ENCODE measurements at places on chromosomes 12 and 14.

DNA sequence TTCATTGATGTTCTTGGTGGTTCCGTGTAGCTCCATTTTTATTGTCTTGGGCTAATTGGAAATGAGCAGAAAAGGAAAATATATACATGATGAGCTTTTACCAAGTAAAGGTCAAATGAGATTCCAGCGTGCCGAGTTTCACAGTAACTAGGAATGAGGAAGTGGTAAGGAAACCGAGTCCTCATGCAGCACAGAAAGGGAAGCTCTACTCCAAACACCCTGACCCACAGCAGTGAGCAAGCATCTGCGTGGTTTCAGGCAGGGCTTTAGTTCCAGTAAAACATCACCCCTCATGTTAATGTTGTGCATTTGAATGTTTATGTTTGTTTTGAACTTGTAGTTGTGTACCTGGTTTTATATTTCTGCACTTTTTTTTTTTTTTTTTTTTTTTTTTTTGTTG is 208.0 kb downstream of the SLC41A2 start:
- DNase-seq = no peak

DNA sequence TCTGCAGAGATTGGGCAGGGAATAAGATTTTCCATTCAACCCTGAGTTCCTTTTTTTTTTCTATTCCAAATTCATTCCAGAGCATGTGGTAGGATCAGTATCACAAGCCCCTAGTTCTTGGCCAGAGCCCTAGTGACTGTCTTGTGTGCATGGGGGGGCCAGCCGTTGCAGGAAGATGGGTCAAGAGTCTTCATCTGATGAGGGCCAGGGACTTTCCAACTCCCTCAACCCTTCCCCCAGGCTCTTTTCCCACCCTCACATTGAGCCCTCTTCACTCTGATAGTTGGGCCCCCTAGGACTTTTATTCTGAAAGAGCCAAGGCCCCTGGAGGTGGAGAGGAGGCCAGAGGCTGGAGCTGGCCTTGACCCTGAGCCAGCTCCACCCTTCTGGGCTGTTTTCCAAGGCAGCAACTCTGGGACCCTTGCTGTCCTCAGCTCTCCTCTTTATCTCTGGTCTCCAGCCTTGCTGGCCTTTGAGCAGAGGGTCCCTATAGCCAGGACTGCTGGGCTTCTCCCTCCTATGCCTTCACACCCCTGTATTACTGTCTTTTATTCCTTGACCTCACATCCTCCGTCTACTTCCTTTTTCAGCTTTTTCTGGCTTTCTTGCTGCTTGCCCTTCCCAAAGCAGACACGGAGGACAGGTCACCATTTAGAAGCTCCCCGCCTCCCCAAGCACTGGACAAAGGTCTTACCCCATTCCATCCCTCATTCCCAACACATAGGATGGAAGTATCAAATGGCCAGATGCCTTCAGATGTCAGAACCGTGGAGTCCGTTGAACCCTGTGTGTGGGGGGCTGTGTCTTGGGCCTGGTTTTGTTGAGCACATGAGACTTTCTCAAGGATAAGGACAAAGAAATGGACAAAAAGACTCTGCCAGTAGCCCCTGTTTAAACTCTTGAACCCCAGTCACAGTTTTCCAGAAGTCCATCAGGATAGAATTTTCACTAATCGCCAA is 5.6 kb downstream of the RBP5 start:
- no peak for DNase-seq

DNA sequence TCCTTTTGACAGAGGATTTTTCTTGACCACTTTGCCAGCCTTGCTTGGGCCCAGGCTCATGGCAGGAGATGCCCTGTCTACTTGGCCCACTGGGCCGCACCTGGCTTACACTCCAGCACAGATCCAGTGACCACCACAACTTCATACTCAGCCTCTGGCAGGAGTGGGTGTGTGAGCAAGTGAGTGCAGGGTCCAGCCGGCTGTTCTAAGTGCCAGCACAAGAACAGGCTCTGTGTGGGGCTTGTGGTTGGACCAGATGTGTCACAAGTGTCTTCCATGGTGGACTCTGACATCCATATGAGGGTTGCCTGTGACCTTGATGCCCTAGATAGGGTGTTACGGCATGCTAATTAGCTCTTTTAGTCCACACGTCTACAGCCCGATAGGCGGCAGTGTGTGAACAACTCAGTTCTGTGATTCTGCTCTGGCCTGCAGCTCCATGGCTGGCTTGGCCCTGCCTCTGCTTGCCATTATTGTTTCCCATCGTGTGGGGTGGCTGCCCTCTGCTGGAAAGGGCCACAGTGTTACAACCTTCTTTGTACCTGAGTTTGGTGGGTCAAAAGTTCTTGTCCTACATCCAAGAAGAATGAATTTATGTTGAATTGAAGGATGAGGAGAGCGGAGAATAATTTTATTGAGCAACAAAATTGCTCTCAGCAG is 1089.1 kb downstream of the SLC6A15 start:
- DNase-seq = no peak

GRCh38 chr12:130026608-130027176 is 122.9 kb upstream of the TMEM132D start:
- DNase-seq = peak; percentile 5

DNA sequence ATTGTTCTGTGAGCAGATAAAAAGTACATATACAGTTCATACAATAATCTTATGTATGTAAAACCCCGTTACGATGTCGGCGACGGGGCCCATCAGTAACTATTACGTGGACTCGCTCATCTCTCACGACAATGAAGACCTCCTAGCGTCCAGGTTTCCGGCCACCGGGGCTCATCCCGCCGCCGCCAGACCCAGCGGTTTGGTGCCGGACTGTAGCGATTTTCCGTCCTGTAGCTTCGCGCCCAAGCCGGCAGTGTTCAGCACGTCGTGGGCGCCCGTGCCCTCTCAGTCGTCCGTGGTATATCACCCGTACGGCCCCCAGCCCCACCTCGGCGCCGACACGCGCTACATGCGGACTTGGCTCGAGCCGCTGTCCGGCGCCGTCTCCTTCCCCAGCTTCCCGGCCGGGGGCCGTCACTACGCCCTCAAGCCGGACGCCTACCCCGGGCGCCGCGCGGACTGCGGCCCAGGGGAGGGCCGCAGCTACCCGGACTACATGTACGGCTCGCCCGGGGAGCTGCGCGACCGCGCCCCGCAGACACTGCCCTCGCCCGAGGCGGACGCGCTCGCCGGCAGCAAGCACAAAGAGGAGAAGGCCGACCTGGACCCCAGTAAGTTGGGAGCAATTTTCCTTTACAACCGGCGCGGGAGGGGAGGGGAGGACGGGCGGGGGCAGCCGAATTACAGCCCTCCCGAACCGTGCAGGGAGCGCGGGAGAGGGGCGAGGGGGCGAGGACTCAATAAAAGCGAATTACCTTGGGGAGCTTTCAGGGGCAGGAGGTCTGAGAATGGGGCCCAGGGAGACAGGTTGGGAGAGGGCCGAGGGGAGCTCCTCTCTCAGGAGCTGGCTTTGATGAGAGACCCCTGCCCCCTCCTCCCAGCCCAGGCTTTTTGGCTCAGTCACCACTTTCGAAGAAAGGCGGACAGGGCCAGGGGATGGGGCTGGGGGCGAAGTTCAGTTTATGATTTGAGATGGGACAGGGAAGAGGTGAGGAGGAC is at the start of gene HOXC9:
HOXC9 (plus strand) TSS at position 46 of the 999 bp plus-strand sequence; CDS start at position 74, 28 bp downstream.
- no peak for DNase-seq
